Activated T-helper 2 cell treated with anti-CD3 and anti-CD28 coated beads, Interferon-gamma antibody, Interleukin-2, Interleukin-4, amounts not matched to agents 10 μg/mL and 5 μg/mL and 100 μg/mL, durations not matched to agents 14 hours and 24 hours and 36 hours (primary cell): ENCODE measurements at places on chromosomes 7 and 10. TPM values are rescaled to one million over a fixed set of nuclear protein-coding genes. Genes with fewer than 3 reads are reported as not detected.
A peak's percentile ranks its signal among the peaks of the same experiment; 100 is the strongest.

The NKX2-3 gene
- total RNA-seq: not detected in 2 replicates

The CPVL gene
- 0.11 TPM in 1 of 2 replicates, not detected in the other for total RNA-seq

The RSU1 gene
- total RNA-seq: 49.1 and 54.0 TPM in 2 replicates

GRCh38 chr10:88395677-88396076 is 187.4 kb downstream of the RNLS start:
- peaks cover 14% of the 10 kb centered on the region for H3K4me1 ChIP-seq
- H3K27ac ChIP-seq: no peak overlapping the region

DNA sequence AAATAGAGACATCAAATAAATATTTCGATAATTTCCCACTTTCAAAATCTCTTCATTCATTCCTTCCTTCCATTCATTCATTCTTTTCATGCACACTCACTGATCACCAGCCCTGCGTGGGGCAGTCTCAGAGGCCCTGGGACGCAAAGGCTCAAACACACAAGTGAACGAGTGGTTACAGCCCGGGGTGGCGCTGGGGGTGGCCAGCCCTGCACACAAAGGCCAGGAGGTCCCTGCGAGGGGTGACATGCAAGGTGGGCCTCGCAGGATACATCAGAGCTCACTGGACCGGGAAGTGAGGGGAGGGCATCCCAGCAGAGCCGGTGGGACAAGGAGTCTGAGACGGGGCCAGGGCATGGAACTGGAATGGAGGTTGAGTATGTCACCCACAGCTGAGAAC is 29.9 kb upstream of the TTYH3 start:
- no peaks in the 10 kb centered on the region for H3K4me1 ChIP-seq
- no peak overlapping the region for H3K4me3 ChIP-seq
- H3K36me3 ChIP-seq: no peaks in the 10 kb centered on the region
- no peaks in the 10 kb centered on the region for H3K27me3 ChIP-seq

GRCh38 chr10:98449287-98449686 is 2.6 kb upstream of the HPS1 start:
- peaks cover 22% of the 10 kb centered on the region for H3K4me1 ChIP-seq
- H3K36me3 ChIP-seq: peaks cover 9% of the 10 kb centered on the region
- H3K27me3 ChIP-seq: peaks cover 22% of the 10 kb centered on the region
- no peak overlapping the region for H3K4me3 ChIP-seq
- DNase-seq: no peak

GRCh38 chr7:75039166-75039565 is 34.4 kb downstream of the RCC1L start:
- peaks cover 21% of the 10 kb centered on the region for H3K36me3 ChIP-seq
- no peaks in the 10 kb centered on the region for H3K27me3 ChIP-seq
- no peak for DNase-seq
- no peak overlapping the region for H3K4me3 ChIP-seq

- peaks cover 13% of the 10 kb centered on the region for H3K4me1 ChIP-seq
- H3K4me3 ChIP-seq: no peak overlapping the region
- no peak overlapping the region for H3K27ac ChIP-seq
- no peaks in the 10 kb centered on the region for H3K27me3 ChIP-seq
- peaks cover 28% of the 10 kb centered on the region for H3K36me3 ChIP-seq
- no peak for DNase-seq
These were observed 373 bp downstream of the PAXIP1 start for GRCh38 chr7:155002411-155003091.

DNA sequence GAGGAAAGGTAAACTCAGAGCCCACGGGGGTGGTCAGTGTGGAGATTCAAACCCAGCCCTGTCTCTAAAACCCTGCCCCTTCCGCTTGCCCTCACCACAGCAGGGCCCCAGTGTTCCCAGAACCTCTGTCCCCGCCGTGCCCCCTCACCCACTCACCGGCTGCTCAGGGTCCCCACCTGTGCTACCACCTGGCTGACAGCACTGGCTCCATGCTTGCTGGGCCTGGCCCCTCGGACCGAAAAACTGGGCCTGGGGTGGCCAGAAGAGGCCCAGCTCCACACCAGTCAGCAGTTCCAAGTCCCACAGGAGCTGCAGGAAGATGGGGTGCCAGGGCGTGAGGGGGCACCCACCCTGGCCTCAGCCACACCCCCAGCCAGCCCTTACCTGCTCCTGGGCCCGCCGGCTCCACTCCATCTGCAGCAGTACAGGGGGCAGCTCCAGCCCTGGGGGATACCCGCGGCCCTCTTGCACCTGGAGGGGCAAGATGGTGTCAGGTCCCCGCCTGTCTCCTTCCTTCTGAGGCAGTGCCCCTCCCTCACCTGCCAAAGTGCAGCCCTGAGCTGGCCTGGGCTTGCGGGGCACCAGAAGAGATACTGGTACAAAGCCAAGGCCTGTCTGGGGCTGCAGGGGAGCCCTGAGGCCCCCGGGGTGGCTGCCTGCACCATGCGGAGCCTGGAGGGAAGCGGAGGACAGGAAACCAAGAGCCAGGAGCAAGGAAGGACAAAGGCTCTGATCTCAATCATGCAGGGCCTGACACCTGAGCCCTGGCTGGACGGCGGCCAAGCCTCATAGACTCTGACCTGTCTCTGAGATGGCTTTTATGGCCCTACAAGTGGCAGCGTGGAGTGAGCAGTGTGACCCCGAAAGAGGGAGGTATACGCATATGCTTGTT is 11.7 kb downstream of the ATP6V1F start:
- H3K4me1 ChIP-seq: peaks cover 2% of the 10 kb centered on the region
- H3K27ac ChIP-seq: no peak overlapping the region
- H3K27me3 ChIP-seq: peaks cover 18% of the 10 kb centered on the region

- peaks cover 79% of the 10 kb centered on the region for H3K4me1 ChIP-seq
- H3K4me3 ChIP-seq: peak overlapping the region; percentile 66
- peak; percentile 80 for DNase-seq
- H3K36me3 ChIP-seq: peaks cover 3% of the 10 kb centered on the region
- H3K27ac ChIP-seq: peak overlapping the region; percentile 100
These were observed 116.8 kb downstream of the ABLIM1 start for GRCh38 chr10:114541081-114541796.

- H3K4me3 ChIP-seq: no peak overlapping the region
- peaks cover 35% of the 10 kb centered on the region for H3K27me3 ChIP-seq
These were observed 64.2 kb upstream of the IL6 start for GRCh38 chr7:22662556-22663356.

GRCh38 chr7:82257118-82257695 is 186.4 kb downstream of the CACNA2D1 start:
- H3K27me3 ChIP-seq: no peaks in the 10 kb centered on the region
- no peak for DNase-seq
- no peak overlapping the region for H3K4me3 ChIP-seq
- H3K36me3 ChIP-seq: no peaks in the 10 kb centered on the region
- H3K27ac ChIP-seq: no peak overlapping the region

- H3K27me3 ChIP-seq: no peaks in the 10 kb centered on the region
- DNase-seq: no peak
- no peak overlapping the region for H3K4me3 ChIP-seq
- H3K4me1 ChIP-seq: no peaks in the 10 kb centered on the region
- H3K27ac ChIP-seq: no peak overlapping the region
- H3K36me3 ChIP-seq: no peaks in the 10 kb centered on the region
These were observed 758.0 kb upstream of the LRRTM3 start for GRCh38 chr10:66167816-66168215.

DNA sequence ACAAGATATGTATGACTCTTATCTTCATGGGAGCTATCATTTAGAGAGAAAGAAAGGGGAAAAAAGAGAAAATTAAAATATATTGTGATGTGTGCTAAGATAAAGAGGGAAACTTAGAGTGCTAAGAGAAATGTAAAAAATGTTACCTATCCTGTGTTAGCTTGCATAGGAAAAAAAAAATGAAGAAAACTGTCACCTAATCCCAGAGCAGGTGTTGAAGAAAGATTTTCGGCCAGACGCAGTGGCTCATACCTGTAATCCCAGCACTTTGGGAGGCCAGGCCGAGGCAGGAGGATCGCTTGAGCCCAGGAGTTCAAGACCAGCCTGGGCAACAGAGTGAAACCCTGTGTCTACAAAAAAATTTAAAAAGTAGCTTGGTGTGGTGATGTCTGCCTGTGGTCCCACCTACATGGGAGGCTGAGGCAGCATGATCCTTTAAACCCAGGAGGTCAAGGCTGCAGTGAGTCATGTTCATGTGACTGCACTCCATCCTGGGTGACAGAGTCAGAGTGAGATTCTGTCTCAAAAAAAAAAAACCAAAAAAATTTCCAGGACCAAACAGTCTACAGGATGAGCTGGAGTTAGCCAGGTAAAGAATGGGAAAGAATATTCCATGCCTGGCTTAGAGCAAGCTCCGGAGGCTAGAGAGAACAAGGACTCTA is 2.4 kb upstream of the MKLN1 start:
- peak overlapping the region; percentile 47 for H3K4me3 ChIP-seq
- no peak for DNase-seq
- peaks cover 11% of the 10 kb centered on the region for H3K36me3 ChIP-seq
- peaks cover 45% of the 10 kb centered on the region for H3K4me1 ChIP-seq
- no peaks in the 10 kb centered on the region for H3K27me3 ChIP-seq

DNA sequence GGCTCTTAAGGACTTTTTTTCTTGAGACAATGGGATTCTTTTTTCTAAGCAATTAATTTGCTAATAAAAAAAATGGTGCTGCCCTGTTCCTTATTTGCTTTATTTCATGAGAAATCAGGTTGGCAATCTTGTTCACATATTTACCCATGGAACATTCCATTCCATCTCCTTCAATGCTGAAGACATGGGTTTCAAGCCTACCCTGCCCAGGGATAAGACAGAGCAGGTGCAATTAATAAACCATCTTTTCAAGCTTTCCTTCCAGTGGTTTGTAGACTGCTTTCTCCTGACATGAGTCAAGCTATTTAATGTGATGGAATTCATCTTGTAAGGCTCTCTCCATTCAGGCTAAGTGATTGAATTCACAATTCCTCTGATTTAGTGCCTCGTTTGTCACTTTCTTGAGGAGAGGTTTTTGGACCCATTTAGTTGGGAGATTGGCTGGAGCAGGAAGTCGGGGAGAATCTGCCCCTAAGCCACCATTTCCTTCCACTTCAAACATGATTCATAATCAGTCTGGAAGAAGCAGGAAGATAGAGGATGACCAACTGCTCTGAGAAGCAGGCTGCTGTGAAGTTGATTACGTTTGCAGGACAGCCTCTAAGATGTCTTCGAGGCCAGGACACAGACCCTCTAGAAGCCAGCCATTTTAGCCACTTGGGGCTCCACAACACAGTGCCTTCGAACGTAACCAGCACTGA is 552.4 kb upstream of the GALNT17 start:
- H3K36me3 ChIP-seq: no peaks in the 10 kb centered on the region
- no peaks in the 10 kb centered on the region for H3K4me1 ChIP-seq
- H3K27ac ChIP-seq: no peak overlapping the region
- DNase-seq: no peak

DNA sequence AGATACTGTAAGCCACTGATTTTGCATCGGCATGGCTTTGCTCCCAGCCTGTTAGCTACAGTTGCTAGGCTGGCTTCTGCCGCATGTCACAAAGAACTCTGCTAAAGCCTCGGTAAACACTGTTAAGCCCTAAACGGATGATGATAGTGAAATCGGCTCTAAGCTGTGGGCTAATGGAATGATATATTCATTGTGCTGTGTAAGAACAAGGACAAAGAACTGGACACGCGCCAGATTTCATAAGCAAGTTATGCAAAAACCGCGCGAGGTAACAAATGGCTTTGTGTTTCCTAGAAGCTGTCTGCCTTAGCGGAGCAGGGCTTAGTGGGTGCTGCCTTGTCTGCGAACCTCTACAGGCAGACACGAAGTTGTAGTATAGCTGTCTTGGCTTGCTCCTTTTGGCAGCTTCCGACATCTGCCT is 331.3 kb upstream of the COBL start:
- no peaks in the 10 kb centered on the region for H3K36me3 ChIP-seq
- no peak overlapping the region for H3K4me3 ChIP-seq
- H3K4me1 ChIP-seq: no peaks in the 10 kb centered on the region
- no peaks in the 10 kb centered on the region for H3K27me3 ChIP-seq
- no peak overlapping the region for H3K27ac ChIP-seq
- DNase-seq: no peak

- DNase-seq: no peak
- H3K27me3 ChIP-seq: no peaks in the 10 kb centered on the region
- no peaks in the 10 kb centered on the region for H3K36me3 ChIP-seq
- no peak overlapping the region for H3K27ac ChIP-seq
These were observed 256.6 kb downstream of the TNS3 start for GRCh38 chr7:47325337-47325736.

- no peak overlapping the region for H3K4me3 ChIP-seq
- no peak overlapping the region for H3K27ac ChIP-seq
- H3K36me3 ChIP-seq: no peaks in the 10 kb centered on the region
- no peaks in the 10 kb centered on the region for H3K27me3 ChIP-seq
- H3K4me1 ChIP-seq: no peaks in the 10 kb centered on the region
These were observed 60.5 kb upstream of the TBX20 start for GRCh38 chr7:35314354-35314753.

GRCh38 chr10:132389433-132390169 is 7.4 kb upstream of the PWWP2B start:
- peaks cover 3% of the 10 kb centered on the region for H3K27me3 ChIP-seq
- no peak overlapping the region for H3K27ac ChIP-seq
- no peak overlapping the region for H3K4me3 ChIP-seq
- peaks cover 2% of the 10 kb centered on the region for H3K4me1 ChIP-seq
- no peaks in the 10 kb centered on the region for H3K36me3 ChIP-seq

DNA sequence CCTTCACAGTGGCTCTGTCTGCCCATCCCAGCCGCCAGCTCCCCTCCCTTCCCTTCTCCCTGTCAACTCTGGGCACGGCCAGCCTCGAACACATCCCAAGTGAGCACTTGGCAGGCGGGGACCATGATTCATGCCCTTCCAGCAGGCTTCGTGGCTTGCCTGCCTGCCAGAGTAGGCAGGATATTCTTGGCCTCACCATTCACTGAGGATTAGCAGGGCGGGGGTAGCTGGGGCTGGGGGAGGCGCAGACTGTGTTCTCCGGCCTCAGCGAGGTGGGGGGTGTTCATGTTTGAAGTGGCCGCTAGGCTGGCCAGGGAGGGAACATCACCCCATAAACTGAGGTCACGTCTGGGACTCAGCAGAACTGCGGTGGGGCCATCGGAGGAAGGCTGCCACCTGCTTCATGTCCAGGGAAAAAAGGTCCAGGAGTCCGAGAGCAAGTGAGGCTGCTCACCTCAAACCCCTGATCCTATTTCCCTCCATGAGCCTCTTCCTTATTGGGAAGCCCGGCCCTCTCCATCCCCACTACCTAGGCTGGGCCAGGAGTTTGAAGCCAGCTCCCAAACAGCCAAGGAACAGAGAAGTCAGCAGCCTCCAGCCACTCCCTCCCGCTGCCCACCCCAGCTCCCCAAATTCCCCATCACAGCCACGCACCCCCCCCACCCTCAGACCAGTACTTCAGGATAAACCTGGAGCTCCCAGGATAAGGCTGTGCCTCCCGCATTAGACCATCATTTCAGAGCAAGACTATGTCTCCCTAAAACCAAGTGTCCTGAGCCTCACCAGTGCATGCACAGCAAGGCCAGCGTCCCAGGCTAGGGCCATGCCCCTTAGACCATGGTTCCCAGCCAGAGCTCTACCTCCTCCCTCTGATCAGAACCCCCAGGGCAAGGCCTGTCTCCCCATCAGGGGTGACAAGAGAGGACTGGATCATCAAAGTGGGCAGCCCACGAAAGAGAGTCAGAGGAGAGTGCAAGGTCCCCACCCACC is 42.8 kb upstream of the RABGEF1 start:
- no peak for DNase-seq
- H3K27me3 ChIP-seq: no peaks in the 10 kb centered on the region
- H3K4me3 ChIP-seq: no peak overlapping the region
- H3K27ac ChIP-seq: no peak overlapping the region
